Stimulated activated CD4-positive, alpha-beta T cell treated with anti-CD3 and anti-CD28 coated beads, Interleukin-2, amount 100 ng/mL, for 48 hours (primary cell): ENCODE measurements at places on chromosomes 7 and 10.

GRCh38 chr7:126426652-126427051, 826.1 kb downstream of the GRM8 start:
- DNase-seq, result no peak

DNA sequence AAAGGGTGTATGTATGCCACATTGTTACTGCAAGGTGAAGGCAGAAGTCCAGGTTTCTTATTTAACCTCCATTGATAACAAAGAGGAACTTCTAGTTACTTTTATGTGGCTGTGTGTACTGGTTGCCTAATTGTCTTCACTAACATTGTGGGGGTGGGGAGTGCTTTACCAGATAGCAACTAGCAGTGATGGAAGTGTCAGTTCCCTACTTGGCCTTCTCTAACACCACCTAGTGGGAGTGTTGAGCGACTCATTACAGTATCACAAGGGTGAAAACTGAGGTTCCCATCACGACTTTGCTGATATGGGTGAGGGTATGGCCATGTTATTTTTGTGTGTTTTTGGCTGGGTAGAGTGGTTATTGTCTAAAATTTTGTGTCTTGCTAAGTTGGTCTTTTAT, 274.4 kb downstream of the THSD7A start:
- no peak for DNase-seq

- no peak for DNase-seq
Observed at GRCh38 chr10:69359148-69359547, 57.6 kb downstream of the TACR2 start.

DNA sequence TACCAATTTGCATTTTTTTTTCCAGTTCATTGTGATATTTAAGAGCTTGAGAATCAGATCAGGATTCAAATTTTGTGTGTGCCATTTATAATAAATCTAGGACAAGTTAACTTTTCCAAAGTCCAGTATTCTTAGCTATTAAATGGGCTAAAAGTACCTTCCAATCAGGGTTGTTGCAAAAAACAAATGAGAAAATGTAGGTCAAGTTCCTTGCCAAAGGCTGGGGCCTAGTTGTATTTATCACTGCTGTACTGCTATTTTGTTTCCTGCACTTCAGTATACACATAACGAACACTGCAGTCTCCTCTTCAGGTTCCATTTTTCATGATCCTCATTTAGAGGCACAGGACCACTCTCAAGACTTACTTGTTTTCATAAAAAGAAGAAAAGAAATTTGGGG, 7.4 kb upstream of the VPS41 start:
- DNase-seq, result no peak

DNA sequence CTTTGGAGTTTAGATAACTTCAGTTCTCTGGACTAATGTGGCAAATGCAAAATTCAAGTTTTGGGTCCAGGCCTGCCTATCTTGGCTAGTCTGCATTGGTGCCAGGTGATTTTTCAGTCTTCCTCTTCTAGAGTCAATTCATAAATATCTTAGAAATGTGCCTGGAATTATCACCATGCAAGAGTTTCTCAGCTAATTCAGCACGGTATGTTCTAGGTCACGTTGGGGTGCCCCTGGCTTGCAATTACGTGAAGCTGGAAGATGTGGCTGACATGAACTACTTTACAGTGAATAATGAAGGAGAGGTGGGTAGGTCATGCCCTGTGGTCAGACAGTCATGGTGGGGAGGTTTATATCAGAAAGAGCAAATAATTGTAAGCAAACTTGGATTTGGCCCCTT, 25.0 kb downstream of the ZDHHC6 start:
- DNase-seq, result no peak

DNA sequence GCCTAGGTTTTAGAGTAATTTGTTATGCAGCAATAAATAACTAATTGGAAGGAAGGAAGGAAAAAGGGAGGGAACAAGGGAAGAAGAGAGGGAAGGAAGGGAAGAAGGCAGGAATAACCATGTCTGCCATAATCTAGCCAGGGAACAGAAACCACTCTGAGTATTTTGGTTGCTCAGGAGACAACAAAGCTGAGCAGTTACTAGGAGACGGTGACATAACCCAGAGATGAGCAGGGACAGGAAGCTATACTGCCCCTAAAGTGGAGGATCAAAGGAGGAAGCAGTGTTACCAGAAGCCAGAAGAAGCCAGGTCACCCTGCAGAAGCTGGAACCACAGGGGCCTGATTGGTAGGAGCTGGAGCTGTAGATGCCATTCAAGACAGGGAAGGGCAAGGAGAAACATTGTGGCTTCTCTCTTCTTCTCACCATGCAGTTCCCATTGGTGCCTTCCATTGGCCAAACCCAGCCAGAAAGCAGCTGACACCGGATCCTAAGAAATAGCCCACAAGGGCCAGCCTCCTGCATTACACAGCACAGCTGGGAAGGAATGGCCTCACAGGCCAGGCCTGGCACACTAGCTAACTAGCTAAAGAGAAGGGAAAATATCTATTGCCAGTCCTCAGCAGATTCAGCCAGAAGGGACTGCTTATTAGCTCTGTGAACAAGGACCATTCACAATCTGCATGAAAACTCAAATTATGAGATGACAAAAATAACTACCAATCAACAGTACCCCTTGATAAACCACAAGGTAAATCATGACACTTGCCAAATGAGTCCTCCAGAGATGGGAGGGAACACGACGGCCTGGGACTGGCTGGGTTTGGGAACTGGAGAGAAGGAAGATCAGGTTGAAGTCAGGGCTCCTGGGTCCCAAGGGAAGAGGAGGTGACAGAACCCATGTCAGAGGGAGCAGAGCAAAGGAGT, 184.5 kb upstream of the NFE2L3 start:
- DNase-seq, result no peak

DNA sequence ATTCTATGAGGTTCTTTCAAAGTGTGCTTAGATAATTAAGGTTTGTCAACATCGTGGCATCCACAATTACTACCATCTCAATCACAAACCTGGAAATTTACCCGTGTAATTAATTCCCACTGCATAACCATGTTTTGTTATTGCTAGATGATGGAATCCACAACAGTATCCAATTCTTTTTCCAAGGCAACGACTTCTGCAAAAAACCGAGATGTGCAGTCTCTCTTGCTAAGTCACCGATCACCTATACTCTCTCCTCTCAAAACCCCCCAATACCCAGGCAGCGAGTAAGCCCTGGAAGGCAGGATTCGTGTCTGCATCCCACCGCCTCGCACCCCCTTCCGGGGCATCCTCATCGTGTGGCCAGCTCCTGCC, 678 bp upstream of the EIF4H start:
- DNase-seq, result no peak

DNA sequence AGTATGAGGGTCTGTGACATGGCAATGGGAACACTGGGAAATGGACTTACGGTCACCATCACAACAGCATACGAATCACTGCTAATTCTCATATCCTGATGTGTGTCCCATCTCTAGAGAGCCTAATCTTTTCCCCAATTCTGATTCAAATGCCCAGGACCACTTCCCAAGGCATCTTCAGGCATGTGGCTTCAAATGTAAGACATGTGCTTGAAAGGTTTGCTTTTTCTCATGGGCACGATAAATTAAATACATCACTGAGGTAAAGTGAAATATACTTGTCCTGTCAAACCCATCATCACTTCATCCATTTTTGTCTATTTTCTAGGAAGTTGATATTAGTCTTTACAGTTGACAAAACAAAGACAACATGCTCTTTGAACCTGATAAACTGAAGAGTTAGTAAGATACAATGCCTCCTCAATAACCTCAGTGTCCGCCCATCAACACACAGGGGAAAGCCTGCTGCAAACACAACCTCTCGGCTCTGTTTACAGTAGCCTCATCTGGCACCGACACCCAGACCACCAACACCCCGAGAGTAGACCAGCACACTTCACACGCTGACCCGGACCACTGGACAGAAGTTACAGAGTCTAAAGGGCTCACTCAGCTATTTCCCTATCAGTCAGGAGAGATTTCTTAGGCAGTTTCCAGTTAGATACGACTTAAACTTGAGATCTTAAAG, 24.8 kb downstream of the GRB10 start:
- no peak for DNase-seq

DNA sequence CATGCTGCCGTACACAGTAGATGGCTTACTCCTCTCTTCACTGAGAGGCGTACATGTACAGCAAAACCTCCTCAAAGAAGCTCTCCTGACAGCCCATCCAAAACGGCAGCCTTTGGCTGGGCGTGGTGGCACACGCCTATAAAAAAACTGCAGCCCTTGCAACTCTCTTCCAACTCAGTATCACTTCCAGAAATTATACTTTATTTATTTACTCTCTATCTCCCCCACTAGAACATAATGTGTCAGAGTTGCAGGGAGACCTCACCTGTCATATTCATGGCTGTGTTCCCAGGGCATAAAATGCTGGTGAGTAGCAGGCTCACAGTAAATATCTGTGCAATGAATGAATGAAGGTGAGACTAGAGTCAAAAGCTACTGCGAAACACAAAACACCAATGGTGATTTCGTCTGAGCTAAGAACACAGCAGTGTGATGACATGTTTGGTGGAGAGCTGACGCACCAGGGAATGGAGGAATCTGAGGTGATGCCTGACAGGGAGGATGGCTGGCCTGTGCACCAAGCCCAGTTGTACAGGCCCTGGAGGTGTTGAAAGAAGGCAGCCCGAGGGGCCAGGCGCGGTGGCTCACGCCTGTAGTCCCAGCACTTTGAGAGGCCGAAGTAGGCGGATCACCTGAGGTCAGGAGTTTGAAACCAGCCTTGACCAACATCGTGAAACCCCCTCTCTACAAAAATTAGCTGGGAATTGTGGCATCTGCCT, 55.3 kb downstream of the COBL start:
- DNase-seq, result no peak

DNA sequence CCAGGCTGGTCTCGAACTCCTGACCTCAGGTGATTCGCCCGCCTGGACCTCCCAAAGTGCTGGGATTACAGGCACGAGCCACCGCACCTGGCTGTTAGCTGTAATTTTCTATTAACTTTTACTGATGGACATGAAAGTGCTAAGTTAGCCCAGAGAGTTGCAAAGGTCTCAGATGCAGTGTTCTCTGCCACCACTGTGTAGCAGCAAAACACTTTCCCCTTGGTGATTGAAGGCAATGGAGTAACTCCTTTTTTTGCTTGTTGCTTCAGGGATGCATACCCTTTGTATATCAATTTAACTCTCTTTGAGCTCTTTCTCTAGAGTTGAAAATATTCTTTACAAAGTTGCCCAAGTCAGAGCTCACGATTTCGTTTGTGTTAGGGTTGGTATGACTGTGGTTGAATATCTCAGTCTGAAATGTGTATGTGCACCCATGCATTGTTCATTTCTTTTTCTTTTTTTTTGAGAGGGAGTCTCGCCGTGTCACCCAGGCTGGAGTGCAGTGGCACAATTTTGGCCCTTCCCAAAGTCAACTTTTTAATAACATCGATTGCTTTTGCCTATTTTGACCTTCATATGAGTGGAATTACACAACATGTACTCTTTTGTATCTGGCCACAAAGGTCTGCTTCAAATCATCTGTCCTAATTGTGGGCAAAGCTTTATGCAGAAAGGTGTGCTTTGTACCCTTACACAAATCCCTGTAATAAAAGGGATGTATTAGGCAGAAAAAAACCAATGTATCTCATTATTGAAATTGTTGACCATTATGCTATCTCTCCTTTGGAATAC, 52.6 kb downstream of the GTF2I start:
- no peak for DNase-seq

- no peak for DNase-seq
Observed at GRCh38 chr10:128070721-128071416, 55.4 kb downstream of the MKI67 start.

DNA sequence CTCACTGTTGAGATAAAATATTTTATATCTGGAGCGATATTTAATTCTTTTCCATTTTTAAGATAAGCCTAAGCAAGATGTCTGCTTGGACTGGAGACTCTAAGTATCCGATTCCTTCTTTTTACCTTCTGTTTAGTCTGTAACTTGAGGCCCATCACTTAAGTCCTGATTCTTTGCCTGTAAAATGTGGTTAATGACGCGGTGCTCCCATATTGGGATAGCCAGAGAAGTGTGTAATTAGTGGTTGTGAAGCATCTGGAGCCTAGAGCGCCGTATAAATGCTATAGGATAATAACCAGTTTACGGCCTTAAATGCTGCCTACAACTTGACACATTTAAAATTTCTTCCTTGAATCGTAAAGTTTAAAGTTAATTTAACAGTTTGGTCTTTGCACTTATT, 132.9 kb downstream of the CHN2 start:
- no peak for DNase-seq

DNA sequence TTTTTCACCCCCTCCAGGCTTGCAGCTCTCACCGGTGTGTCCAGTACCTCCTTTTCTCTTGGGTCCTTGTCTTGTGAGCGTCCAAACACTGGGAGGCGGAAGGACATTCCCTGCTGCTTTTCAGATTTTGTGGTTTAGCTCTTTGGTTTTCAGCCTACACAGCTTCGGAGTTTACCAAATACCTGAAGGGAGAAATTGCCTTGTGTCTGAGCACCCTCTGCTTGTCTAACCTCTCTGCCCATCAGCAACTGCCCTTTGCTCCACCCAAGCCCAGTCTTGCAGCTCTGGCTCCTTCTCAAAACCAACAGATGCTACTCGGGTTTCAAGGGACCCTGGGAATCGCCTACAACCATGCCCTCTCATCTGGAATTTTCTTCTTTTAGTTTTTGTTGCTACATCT, 519.1 kb upstream of the IGFBP3 start:
- no peak for DNase-seq

DNA sequence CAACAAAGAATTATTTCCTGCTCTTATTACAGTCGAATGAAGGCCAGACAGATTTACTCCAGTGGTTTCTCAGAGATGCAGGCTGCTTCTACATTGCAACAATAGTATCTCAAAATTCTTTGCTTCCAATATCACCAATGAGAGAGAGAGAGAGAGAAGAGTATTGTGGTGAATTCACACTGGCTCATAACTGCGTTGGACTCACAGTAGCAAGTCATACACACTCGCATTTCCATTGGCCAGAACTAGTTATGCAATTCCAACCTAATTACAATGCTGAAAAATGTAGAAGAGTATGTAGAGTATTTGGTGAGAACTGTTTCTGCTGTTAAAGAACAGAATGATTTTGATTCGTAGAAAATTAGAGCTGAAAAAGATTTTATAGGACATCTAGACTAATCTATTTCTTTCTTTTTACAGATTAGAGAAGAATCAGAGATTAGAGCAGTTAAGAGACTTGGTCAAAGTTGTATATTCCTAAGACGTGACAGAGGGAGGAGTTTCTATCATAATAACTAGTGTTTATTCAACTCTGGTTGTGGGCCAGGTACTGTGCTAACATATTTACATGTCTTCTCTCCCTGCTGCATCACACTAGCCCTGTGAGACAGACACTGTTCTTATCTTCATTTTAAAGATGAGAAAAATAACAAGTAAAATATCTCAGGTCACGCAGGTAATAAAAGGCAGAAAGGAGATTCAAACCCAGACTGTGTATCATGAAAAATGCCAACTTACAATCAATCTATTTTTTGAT, 34.6 kb upstream of the PDK4 start:
- no peak for DNase-seq

- no peak for DNase-seq
Observed at GRCh38 chr10:21314111-21314626, 211.3 kb downstream of the SKIDA1 start.

- DNase-seq, result no peak
Observed at GRCh38 chr10:132866601-132867381, 75.6 kb downstream of the CFAP46 start.

DNA sequence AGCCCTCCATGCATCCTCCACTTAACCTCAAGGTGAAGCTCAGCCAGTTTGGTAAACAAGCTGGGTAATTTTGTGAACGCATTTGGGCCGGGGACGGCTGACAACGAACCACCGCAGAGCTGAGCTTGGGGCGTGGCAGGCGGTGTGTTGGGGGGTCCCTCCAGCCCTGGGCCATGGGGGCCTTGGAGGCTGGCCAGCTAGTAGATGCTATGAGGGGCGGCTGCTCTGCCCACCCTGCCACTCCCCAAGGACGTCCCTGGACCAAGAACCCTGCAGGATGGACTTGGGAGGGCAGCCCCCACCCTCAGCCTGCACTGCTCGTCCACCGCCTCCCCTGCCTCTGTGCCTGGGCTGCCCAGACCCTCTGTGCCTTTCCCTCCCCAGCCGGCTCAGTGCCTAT, 12.0 kb upstream of the SCART1 start:
- DNase-seq, result no peak
